ENCODE measurements at places on chromosomes 16 and 17.

GRCh38 chr17:58305626-58306025 is 23.0 kb downstream of the TSPOAP1 start:
- no peak for DNase-seq

DNA sequence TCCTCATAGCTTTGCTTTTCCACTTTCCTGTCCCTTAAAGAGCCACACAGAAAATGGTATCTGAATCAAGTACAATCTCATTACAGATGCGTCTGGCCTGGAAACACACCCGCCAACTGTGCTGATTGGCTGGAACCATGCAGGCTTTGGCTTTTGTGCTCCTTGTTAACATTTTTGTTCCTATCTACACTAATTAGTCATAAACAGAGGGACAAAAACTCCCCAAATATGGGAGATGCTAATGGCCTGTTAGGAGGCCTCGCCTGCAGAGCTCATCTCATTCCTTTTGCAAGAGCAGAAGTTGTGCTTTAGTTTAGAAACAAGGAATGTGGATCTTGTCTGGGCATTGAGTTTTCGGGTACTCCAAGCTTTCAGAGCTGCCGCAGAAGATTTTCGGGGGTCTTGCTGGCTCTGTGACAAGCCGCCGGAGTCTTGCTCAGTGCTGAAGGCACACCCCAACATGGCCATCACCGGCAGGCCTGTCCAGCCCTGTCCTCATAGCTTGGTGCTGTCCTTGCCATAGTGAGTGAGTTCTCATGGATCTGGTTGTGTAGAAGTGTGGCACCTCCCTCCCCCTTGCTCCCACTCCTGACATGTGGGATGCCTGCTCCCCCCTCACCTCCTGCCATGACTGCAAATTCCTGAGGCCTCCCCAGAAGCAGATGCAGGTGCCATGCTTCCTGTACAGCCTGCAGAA is 69.8 kb downstream of the METRNL start:
- no peak for DNase-seq

- no peak for DNase-seq
Measured at GRCh38 chr17:39598047-39598481, 9.7 kb downstream of the NEUROD2 start.

DNA sequence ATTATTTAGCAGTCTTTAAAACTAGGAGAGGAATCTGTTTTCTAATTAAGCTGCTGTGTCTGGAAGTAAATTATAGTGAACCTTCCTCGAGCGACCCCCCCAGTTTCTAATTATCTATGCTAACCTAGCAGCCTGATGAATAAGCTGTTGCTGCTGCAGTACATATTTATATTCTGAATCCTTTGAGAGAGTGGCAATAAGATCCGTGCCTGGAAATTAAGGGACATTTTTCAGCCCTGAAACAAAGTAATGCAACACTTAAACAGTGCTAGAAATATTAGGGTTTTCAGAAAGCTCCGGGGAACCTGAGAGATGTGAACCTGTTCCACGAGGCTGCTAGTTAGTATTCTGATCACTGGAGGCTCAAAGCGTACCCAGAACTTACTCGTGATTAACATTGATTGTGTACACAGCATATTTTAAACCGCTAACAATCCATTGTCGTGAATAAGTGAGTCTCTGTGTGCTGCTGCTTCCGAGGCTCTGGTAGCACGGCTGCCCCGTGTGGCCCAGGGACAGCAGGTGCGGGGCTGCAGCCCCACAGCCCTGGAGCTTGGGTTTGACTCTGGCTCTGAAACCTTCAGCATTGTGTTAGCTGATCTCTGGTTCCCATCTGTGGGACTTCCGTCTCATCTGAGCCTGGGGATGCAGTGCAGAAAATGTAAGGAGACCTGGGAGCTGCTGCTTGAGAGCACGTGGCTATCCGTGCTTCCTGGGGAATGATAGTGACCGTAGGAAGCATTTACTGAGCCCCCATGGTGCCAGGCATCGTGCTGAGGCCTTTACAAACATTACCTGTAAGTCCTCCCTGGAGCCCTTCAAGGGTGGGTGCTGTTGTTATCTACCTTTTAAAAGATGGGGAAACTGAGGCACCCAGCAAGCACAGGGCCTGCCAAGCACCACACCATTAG is 190.9 kb upstream of the CHMP6 start:
- DNase-seq: no peak

DNA sequence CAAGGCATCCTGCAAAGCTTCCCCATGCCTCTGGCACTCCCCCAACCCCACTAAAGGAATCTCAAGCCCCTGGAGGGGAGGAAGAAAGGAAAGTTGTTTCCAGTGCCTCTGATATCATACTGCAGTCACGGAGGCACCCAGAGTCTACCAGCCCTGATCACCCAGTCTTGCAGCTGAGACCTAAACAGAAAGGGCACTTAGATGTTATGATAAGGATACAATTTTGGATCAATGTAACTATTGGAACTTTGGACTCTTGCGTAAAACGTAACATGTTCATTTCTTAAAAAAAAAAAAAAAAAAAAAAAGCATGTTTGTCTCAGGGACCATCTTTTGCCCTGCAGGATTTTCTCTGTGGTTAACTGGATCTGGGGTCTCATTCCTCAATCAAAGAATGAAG is 52.4 kb upstream of the COX10 start:
- no peak for DNase-seq

DNA sequence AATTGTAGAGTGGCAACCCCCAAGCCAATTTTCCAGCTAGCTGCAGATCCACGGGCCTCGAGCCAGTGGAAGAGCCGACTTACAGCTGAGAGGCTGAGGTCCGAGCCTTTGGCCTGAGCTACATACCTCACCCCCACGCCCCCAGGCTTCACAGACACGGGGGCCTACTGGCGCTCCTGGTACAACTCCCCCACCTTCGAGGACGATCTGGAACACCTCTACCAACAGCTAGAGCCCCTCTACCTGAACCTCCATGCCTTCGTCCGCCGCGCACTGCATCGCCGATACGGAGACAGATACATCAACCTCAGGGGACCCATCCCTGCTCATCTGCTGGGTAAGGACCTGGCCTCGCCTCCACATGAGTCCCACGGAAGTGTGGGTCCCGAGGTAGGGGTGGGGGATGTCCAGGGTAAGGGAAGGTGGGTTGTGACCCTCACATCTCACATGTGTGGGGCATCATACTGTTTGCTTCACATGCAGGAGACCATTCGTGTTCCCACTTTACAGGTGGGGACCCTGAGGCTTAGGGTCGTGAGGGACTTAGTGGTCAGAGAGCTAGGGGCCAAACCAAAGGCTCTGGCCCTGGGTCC is 3.4 kb downstream of the ACE start:
- DNase-seq: no peak

DNA sequence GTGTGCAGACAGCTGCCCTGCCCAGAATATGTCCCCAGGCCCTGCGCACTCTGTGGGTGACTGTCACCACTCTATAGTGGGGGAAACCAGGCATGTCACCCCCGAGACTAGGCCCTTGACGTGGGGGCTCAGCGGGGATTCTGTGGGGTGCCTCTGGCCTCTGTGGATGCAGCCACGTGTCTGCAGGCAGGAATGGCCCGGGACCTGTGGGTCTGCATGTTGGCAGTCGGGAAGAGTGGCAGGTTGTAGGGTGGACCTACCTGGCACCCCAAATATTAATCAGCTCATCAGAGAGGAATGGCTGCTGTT is 954 bp downstream of the IL32 start:
- DNase-seq: no peak

DNA sequence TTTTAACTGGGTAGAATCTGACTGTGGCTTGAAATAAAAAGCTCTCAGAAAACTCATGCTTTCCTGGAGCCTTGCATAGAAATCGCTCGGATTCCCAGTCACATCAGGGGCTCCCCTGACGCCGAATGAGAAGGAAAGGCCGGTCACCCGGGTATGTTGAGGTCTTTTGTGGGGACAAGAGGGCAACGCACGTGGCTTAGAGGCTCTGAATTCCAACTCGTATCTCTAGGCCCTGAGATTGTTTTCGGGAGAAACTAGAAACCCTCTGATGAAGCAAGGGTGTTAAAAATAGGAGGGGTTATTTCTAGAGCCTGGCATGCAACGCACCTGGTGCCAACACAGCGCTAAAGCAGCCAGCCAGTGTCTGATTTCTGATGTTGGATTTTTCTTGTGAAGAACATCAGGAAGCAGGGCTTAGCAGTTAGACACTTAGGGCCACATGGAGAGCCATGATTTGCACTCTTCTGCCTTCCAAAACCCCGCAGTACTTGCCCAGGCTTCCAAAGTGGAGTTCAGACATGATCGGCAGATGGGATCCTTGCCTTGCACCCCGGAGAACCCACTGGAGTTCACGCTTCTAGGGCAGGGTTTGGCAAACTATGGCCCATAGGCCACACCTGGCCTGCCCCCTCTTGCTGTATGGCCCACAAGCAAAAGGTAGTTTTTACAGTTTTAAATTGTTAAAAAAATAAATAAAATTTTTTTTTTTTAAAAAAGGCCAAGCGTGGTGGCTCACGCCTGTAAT is 12.6 kb downstream of the CACNG1 start:
- no peak for DNase-seq

DNA sequence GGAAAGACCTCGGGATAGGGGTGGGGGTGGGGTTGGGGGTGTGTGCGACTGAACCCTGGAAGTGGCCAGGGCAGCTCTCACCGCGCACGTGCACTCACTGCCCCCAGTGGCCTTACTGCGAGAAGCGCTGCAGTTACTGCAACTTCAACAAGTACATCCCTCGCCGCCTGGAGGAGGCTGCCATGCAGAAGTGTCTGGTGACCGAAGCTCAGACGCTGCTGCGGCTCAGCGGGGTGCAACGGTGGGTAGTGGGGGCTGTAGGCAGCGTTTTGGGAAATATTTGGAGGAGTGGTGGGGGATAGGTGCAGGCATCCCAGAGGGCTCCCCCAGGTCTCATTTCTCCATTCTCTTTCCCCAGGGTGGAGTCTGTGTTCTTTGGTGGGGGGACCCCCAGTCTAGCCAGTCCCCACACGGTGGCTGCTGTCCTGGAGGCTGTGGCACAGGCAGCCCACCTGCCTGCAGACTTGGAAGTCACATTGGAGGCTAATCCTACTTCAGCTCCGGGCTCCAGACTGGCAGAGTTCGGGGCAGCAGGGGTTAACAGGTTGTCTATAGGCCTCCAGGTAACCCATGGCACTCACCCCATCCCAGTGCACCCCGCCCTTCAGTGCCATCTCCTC is 972 bp downstream of the RSAD1 start:
- DNase-seq: no peak

DNA sequence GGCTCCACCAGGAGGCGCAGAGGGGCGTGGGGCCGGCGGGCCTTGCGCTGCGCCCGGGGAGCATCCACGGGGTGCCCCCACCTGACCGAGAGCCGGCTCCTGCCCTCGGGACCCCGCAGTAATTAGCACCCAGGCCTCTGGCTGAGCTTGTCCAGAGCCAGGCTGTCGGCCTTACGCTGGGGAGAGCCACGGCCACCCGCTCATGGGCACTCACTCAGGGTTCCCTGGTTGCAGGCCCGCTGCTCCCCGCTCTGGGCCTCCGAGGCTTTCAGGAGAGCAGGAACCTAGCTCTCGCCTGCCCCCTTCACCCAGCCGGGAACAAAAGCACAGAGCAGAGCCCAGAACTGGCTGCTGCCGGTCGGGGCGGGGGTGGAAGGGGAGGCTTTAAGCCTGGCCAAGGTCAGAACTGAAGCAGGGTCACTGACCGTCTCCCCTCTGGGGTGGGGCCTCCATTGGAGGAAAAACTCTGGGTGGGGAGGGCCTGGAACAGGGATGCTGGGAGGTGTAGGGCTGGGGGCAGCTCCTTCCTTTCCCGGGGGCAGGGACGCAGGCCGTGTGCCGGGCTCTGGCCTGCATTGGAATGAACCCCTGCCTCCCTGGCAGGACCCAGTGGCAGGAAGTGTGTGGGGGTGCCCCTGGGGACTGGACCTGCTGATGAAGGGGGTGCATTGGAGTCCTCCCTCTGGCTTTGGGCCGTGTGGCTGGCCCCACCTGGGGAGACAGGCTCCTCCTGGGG is 12.3 kb downstream of the GLIS2 start:
- no peak for DNase-seq

GRCh38 chr16:29926711-29927052 is 656 bp upstream of the KCTD13 start:
- DNase-seq: no peak

DNA sequence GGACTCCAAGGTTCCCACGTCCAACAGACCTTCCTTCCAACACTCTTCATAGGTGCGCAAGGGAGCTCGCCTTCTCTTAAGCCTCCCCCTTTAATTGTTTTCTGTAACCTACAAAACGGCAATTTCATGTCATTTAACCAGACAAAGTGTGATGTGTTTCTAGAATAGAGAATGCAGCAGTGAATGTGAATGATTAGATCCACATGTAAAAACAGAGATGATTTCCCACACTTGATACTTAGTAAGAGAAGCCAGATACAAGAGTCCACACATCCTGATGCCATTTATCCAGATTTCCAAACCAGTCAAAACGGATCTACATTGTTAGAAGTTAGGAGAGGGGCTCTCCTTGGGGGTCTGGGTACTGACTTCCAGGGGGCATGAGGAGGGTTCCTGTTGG is 89.3 kb downstream of the IRF8 start:
- DNase-seq: no peak

GRCh38 chr16:4053301-4053845 is 62.9 kb downstream of the ADCY9 start:
- DNase-seq: peak; percentile 33

DNA sequence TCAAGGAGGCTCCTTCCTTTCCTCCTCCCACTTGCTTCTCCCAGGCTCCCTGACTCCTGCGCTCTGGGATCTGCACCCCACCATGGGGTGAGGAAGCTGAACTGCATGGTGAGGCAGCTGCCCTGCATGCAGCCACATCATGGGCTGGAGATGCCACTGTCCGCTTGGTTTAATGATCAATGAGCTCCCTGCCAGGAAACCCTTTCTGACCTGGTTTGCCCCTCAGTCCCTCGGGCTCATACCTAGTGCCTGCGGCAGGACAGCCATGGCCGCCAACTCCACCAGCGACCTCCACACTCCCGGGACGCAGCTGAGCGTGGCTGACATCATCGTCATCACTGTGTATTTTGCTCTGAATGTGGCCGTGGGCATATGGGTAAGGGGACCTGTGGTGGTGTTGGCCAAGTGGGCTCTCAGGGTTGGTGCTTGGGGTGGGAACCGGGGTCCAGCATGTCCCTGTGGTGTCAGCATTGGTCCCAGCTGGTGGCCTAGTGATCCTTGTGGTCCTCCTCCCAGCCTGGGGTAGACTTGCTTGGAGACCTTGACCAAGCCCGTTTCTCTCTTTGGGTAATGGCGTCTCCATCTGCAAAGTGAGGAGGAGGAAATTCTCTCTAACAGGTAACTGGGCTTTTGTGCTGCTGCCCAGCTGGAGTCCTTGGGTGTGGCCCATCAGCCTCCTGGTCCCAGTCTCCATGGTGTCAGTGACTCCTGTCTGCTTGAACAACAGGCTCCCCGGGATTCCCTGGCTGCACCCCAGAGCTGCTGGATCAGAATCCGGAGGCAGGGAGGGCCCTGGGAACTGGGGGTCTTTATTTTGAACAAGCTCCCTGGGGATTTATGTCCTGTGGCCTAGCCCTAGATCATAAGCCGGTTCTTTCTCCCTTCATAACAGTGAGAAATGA is at the start of gene SLC5A10:
TSS of gene SLC5A10 (plus strand) at position 225 of the 902 bp plus-strand sequence. CDS start at position 266, 41 bp downstream.
- no peak for DNase-seq

GRCh38 chr16:27745348-27745747 is 195.4 kb downstream of the KATNIP start:
- DNase-seq: no peak

GRCh38 chr17:35889818-35890773 is 9.9 kb upstream of the CCL5 start:
- DNase-seq: no peak
